Naive thymus-derived CD8-positive, alpha-beta T cell (primary cell): ENCODE measurements at places on chromosomes 4 and X. TPM values are rescaled to one million over a fixed set of nuclear protein-coding genes. Genes with fewer than 3 reads are reported as not detected.
A peak's percentile ranks its signal among the peaks of the same experiment; 100 is the strongest.

GRCh38 chrX:151488677-151489076 is 74.8 kb upstream of the PASD1 start:
- no peak for DNase-seq
- H3K27ac ChIP-seq: no peak overlapping the region
- no peaks in the 10 kb centered on the region for H3K27me3 ChIP-seq
- no peak overlapping the region for H3K4me3 ChIP-seq
- no peaks in the 10 kb centered on the region for H3K36me3 ChIP-seq

GRCh38 chrX:28329156-28329555 is 258.1 kb upstream of the IL1RAPL1 start:
- H3K36me3 ChIP-seq: no peaks in the 10 kb centered on the region
- H3K27me3 ChIP-seq: no peaks in the 10 kb centered on the region
- H3K4me1 ChIP-seq: no peaks in the 10 kb centered on the region
- no peak overlapping the region for H3K27ac ChIP-seq
- DNase-seq: no peak
- H3K4me3 ChIP-seq: no peak overlapping the region

DNA sequence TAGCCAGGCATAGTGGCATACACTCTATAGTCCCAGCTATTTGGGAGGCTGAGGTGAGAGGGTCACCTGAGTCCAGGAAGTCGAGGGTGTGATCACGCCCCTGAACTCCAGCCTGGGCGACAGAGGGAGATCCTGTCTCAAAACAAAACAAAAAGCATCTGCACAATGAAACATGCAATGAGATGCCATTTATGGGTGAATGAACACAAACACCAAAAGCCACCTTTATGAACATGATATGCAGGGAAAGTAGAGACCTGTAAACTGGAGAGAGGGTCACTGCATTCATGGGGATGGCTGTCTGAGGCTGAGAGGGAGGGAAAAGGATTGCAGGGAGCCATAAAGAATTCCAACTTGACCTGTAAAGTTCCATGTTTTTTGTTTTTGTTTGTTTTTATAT is 70.7 kb downstream of the EVC start:
- no peak overlapping the region for H3K4me3 ChIP-seq
- H3K27ac ChIP-seq: no peak overlapping the region
- no peaks in the 10 kb centered on the region for H3K4me1 ChIP-seq
- H3K36me3 ChIP-seq: peaks cover 3% of the 10 kb centered on the region
- no peak for DNase-seq

DNA sequence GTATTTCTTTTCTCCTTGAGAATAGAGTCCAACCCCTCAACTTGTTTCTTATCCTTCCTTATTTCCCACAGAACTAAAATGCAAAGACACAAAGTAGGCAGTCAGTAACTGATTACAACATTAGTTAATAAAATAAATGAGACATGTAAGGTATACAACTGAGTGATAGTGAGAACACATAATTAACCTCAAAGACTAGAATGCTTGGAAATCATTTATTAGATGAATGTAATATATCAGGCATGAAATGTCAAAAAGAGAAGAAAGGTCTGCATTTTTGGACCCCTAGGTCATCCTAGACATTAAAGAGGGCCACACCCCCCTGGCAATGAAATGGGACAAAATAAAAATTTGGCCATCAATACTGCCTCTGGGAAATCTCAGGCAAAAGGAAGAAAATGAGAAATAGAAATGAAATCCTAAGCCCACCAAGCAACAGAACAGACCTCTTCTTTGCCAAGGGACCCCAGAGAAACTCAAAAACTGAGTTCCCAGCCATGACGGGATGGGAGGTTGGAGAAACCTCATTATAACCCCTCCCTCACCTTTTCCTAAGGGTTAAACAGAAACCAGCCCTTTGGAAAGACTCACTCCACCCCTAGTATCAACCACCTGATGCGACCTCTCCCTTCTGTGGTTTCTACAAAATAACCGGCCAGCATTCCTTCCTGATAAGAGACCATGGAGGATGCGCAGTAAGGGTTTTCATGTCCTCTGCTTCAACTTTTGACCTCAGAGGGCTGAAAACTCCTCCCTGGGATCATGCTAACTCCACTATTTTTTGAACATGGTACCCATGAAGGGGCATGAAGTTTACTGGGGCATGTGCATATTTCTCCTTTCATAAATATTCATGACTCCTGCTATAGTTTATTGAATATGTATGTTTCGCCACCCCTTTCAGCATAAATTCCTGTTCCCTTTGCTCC is 90.0 kb upstream of the EXOC1L start:
- H3K27ac ChIP-seq: no peak overlapping the region
- H3K27me3 ChIP-seq: peaks cover 14% of the 10 kb centered on the region
- H3K4me3 ChIP-seq: no peak overlapping the region
- H3K36me3 ChIP-seq: no peaks in the 10 kb centered on the region
- no peaks in the 10 kb centered on the region for H3K4me1 ChIP-seq
- no peak for DNase-seq

GRCh38 chr4:104942990-104943743 is 203.5 kb upstream of the TET2 start:
- peaks cover 49% of the 10 kb centered on the region for H3K4me1 ChIP-seq
- DNase-seq: no peak
- H3K27me3 ChIP-seq: no peaks in the 10 kb centered on the region
- no peaks in the 10 kb centered on the region for H3K36me3 ChIP-seq
- peak overlapping the region; percentile 87 for H3K27ac ChIP-seq

GRCh38 chrX:41245641-41246040 is 88.3 kb upstream of the DDX3X start:
- H3K4me3 ChIP-seq: no peak overlapping the region
- H3K27ac ChIP-seq: no peak overlapping the region
- H3K4me1 ChIP-seq: peaks cover 5% of the 10 kb centered on the region
- H3K27me3 ChIP-seq: no peaks in the 10 kb centered on the region

- H3K27ac ChIP-seq: no peak overlapping the region
- H3K4me3 ChIP-seq: no peak overlapping the region
- no peaks in the 10 kb centered on the region for H3K27me3 ChIP-seq
- DNase-seq: no peak
- no peaks in the 10 kb centered on the region for H3K36me3 ChIP-seq
Observed at GRCh38 chrX:121298499-121298898, 251.1 kb downstream of the GLUD2 start.

- H3K4me1 ChIP-seq: no peaks in the 10 kb centered on the region
- H3K36me3 ChIP-seq: no peaks in the 10 kb centered on the region
- H3K27me3 ChIP-seq: peaks cover 29% of the 10 kb centered on the region
- no peak overlapping the region for H3K4me3 ChIP-seq
- no peak for DNase-seq
- no peak overlapping the region for H3K27ac ChIP-seq
Observed at GRCh38 chr4:3826247-3827172, 60.3 kb downstream of the ADRA2C start.

DNA sequence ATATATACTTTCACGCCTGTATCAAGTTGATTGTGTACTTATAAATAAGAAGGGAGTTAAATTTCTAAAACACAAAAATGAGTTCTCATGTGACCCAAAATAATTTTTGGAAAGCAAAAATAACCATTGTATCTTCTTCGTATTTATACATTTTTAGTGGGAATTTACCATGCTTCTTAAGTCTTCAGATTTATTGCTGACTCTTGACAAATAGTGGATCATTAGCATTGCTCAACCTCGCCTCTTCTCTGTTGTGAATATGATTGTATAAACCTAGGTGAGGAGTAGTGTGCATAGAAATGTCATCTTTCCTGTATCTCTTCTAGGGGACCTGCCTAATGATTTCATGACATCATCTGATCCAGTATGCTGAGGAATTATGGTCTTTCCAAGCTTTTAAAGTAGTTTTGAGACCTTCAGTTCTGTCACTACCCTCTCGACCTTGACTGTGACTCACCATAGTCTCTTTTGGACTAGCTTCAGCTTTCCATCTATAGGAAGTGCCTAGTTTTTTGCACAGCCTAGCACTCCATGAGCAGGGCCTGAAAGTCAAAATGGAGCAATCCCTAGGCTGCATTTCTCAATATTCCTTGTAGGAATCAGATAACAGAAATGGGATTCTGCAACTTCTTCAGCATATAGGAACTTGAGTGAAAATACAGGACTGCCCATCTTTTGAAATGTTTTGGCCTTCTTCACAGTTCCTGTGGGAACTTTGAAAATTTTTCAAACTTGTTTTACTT is 157.6 kb downstream of the ARX start:
- H3K36me3 ChIP-seq: peaks cover 4% of the 10 kb centered on the region
- no peak overlapping the region for H3K27ac ChIP-seq
- H3K27me3 ChIP-seq: no peaks in the 10 kb centered on the region
- H3K4me1 ChIP-seq: no peaks in the 10 kb centered on the region
- no peak for DNase-seq

- H3K4me3 ChIP-seq: no peak overlapping the region
- no peaks in the 10 kb centered on the region for H3K36me3 ChIP-seq
- H3K27ac ChIP-seq: no peak overlapping the region
- peaks cover 19% of the 10 kb centered on the region for H3K27me3 ChIP-seq
Observed at GRCh38 chr4:147134536-147135210, 189.0 kb upstream of the TTC29 start.

DNA sequence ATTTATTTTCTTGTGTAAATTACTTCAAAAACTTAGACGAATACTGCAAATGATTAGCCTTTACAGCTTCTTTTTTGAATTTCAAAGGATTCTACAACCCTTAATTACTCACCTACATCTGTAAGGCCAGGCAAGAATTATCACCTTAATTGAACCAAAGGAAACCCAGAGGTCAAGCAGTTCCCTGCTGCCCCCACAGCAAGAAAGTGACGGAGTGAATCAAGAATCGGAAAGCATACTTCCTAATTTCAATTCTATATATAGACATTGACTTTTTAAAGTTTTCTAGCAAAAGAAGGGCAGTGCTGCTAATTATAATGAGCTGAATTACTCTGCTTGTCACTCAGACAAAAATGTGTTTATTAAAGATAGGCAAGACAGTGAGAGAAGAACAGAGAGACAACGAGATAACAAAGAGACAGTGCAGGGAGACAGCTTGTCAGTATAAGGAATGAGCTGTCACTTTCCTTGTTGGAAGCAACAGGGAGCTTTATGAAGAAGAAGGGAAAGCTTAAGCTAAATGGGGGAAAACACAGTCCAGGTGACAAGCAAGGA is 47.5 kb upstream of the SPANXN4 start:
- H3K36me3 ChIP-seq: no peaks in the 10 kb centered on the region
- no peak overlapping the region for H3K27ac ChIP-seq
- no peak for DNase-seq
- no peaks in the 10 kb centered on the region for H3K4me1 ChIP-seq
- no peaks in the 10 kb centered on the region for H3K27me3 ChIP-seq
- H3K4me3 ChIP-seq: no peak overlapping the region

- H3K4me1 ChIP-seq: peaks cover 12% of the 10 kb centered on the region
- DNase-seq: no peak
- no peak overlapping the region for H3K27ac ChIP-seq
- no peak overlapping the region for H3K4me3 ChIP-seq
- H3K27me3 ChIP-seq: peaks cover 48% of the 10 kb centered on the region
Observed at GRCh38 chr4:82042042-82042441, 331.7 kb downstream of the HNRNPD start.

DNA sequence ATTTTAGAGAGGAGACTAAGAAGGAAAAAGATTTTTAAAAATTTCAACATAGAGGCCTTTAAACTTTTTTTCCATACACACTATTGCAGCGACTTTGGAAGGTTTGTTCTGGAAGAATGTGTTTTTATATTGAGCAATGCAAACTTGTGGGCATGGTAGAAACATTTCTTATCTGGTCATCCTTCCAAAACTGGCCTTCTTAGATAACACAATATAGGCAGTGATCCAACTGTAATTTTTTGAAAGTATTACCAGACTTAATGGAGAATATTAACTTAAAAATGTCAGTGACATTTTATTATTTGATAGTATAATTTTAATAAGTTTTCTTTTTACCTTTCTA is 25.6 kb downstream of the FHDC1 start:
- H3K27ac ChIP-seq: no peak overlapping the region
- H3K4me1 ChIP-seq: no peaks in the 10 kb centered on the region
- H3K27me3 ChIP-seq: no peaks in the 10 kb centered on the region
- no peaks in the 10 kb centered on the region for H3K36me3 ChIP-seq

- peaks cover 2% of the 10 kb centered on the region for H3K27me3 ChIP-seq
- DNase-seq: no peak
- no peak overlapping the region for H3K27ac ChIP-seq
- H3K4me3 ChIP-seq: no peak overlapping the region
- no peaks in the 10 kb centered on the region for H3K36me3 ChIP-seq
Observed at GRCh38 chr4:174559894-174560293, 37.6 kb upstream of the HPGD start.

- H3K27ac ChIP-seq: no peak overlapping the region
- H3K27me3 ChIP-seq: no peaks in the 10 kb centered on the region
- H3K4me1 ChIP-seq: no peaks in the 10 kb centered on the region
- DNase-seq: no peak
Observed at GRCh38 chrX:103197721-103198306, 17.1 kb upstream of the BEX4 start.

DNA sequence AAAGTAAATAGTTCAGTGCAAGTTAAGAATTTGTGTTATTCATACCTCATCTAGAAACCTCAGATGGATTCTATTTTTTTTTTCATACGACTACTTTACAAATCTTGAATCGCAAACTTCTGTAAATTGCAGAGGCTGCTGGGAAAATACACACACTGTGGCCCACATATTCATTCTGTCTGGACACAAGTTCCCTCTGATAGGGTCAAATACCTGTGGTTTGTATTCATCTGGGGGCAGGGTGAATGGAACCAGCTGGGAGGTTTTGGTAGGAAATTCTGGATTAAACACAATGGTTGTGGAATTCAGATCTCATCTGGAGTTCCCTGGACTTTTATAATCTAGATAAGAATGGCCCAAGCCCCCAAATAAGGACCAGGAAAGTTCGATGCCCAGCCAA is 56.2 kb downstream of the SPATA18 start:
- DNase-seq: no peak
- H3K27me3 ChIP-seq: peaks cover 4% of the 10 kb centered on the region
- no peaks in the 10 kb centered on the region for H3K4me1 ChIP-seq
- H3K27ac ChIP-seq: no peak overlapping the region
- no peak overlapping the region for H3K4me3 ChIP-seq

- no peaks in the 10 kb centered on the region for H3K27me3 ChIP-seq
- no peaks in the 10 kb centered on the region for H3K36me3 ChIP-seq
- H3K27ac ChIP-seq: peak overlapping the region; percentile 48
- no peak for DNase-seq
Observed at GRCh38 chrX:154412468-154412867, 1.1 kb downstream of the TAFAZZIN start.

- H3K36me3 ChIP-seq: peaks cover 6% of the 10 kb centered on the region
- no peak overlapping the region for H3K27ac ChIP-seq
- H3K4me1 ChIP-seq: peaks cover 22% of the 10 kb centered on the region
- no peak for DNase-seq
Observed at GRCh38 chr4:173539986-173540385, 10.0 kb upstream of the HAND2 start.

The HHIP gene
- polyA plus RNA-seq: not detected

The BMPR1B gene
- not detected for polyA plus RNA-seq

The MAN2B2 gene
- 11.8 TPM for polyA plus RNA-seq

The TLR3 gene
- 0.43 TPM for polyA plus RNA-seq

The MAGEB17 gene
- polyA plus RNA-seq: not detected

The NWD2 gene
- polyA plus RNA-seq: not detected

The CLDN34 gene
- polyA plus RNA-seq: not detected

The GYPA gene
- not detected for polyA plus RNA-seq

The SSX2B gene
- not detected for polyA plus RNA-seq

The HELT gene
- not detected for polyA plus RNA-seq

The SPRY1 gene
- polyA plus RNA-seq: 11.0 TPM

The MAGEE1 gene
- 5.1 TPM for polyA plus RNA-seq

The REELD1 gene
- not detected for polyA plus RNA-seq
